Foreskin melanocyte (primary cell): ENCODE measurements at places on chromosomes 7 and 10.
A peak's percentile ranks its signal among the peaks of the same experiment; 100 is the strongest.

- DNase-seq = no peak
Measured at GRCh38 chr7:31855530-31855929, 168.5 kb downstream of the PPP1R17 start.

GRCh38 chr10:95650232-95650631 lies 6.3 kb downstream of the ALDH18A1 start:
- DNase-seq = peak; percentile 25

GRCh38 chr7:130875265-130875741 lies 141.3 kb upstream of the KLF14 start:
- no peak for DNase-seq

DNA sequence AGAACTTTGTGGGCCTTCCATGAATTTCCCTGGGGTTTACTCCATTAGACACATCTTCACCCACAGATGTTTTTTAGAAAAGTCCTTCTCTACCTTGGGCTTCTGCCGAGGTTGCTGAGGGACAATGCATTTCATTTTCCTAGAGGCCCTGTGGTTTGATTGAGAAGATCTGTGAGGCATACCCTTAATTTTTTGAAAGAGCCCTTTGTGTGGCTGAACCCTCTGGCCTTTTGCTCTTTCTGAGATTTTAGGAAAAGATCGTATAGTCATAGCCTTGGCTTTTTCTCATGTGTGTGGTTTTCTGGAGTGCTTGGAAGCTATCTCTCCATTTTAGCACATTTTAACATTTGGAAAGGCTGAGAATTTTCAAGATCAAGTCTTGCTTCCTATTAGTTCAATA lies 119.8 kb upstream of the LYZL1 start:
- DNase-seq = peak; percentile 92

- DNase-seq = peak; percentile 77
Measured at GRCh38 chr7:78769481-78770101, 683.9 kb downstream of the MAGI2 start.
